ENCODE measurements at places on chromosomes 2 and 18.

DNA sequence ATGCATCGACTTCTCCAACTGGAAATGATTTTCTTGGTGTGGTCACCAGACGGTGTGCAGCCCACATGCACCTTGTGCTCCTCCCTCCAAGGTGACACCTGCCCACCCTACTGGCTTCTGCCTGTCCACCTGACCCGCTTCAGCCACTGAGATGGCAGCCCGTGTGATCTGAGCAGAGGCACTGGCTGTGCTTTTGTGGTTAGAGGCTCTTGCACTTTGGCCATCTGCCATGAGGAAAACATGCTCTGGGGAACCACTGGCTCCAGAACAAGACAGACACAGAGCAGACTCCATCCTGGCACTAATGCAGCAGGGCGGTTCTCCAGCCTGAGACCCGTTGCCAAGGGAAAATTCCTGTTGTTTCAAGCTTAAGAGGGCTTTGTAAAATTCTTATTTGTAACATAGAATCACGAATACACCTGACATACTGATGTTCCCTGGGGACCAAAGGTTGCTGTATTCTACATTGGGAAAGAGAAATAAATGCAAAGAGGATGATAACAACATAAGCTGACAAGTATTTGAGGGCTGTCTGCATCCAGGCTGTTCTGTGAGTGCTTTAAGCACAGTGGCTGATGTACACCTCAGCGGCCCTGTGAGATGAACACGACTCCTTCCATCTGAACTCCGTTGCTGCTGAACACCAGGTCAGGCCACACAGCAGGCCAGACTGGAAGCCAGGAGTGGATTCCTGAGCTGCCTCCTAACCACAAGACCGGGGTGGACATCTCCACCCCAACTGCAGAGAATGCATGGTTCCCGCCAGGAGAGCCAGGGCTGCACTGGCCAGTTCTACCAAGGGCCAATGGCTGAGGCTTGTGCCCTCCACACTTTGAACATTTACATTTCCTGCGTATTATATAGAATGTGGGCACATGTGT lies 820.4 kb downstream of the GALR1 start:
- no peak for DNase-seq

DNA sequence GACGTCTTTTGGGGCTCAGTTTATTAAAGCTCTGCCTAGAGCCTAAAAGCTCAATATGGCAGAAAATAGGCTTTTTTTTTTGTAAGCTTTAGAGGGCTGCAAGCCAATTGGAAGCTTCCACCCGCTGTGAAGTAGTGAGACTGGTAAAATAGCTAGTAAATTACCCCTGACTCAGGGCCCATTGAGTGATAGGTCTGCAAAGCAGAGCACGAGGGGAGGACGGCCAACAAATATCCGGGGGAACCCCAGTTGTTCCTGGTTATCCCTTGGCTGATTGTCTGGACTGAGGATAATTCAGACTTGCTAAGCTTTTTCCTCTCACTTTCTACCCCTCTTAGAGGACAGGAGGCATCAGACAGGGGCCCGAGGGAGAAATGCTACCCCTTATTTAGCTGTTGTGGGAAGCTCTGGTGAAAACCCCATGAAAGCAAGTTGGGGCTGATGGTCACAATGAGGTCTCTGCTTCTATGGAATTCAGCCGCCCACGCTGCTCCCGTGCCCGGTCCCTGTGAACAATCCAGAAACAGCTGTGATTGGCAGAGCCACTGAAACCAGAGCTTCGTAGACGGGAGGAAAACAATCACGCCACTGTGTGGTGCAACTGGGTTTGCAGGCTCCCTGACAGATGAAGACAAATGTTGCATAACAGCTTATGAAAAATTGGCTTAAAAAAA lies 141.9 kb upstream of the LGALSL start:
- no peak for DNase-seq

- no peak for DNase-seq
Measured at GRCh38 chr2:105384861-105385260, 14.0 kb downstream of the FHL2 start.

DNA sequence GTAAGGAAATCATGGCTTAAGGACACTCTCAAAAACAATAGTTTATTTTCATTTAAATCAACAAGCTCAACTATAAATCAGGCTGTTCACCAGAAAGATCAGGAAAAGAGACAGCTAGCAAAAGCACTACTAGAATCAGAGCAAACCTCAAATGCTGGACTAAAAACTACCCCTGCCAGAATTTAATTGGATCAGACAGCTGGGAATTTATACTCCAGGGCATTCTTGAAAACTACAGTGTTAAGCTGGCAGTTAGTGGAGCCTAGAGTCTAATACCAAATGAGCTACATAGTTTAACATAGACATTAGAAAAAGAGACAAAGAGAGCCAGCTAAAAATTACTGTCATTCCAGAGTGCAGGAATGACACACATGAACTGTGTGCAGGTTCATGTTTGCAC lies 1016.4 kb upstream of the CRIM1 start:
- DNase-seq = no peak

- DNase-seq = no peak
Measured at GRCh38 chr2:216083464-216084281, 2.0 kb downstream of the TMEM169 start.

GRCh38 chr2:233114421-233114861 lies 54.3 kb downstream of the INPP5D start:
- DNase-seq = no peak

- no peak for DNase-seq
Measured at GRCh38 chr2:103327386-103327785, 565.6 kb downstream of the TMEM182 start.

DNA sequence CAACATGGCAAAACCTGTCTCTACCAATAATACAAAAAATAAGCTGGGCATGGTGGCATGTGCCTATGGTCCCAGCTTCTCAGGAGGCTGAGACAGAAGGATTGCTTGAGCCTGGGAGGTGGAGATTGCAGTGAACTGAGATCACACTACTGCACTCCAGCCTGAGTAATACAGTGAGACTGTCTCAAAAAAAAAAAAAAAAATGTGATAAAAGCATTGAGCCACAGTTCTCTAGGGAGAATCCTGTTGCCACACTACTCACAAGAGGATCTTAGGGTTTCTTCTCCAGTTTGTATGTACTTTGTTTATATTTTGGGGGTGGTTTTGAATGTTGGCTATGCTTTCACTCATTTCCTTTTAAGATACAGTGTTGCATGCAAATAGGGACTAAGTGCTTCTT lies 62.0 kb downstream of the TMEM185B start:
- no peak for DNase-seq

DNA sequence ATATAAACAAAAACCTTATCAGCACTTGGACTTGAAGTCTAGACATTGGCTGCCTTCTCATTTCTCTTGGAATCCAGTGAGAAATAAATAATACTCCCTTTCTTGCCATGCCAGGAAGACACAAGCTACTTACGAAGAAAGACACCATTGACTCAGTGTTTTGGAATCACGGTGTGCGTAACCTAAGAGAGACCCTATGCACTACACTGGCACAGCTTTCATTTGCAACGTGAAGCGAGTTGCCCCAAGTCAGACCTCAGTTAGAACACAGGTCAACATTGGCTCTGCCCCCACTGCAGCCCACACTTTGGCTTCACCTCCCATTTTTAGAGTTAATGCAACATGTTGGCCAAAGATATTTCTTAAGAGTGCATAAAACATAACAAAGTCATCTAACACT lies 54.2 kb downstream of the PIEZO2 start:
- no peak for DNase-seq

- peak; percentile 24 for DNase-seq
Measured at GRCh38 chr18:35143622-35144596, 96.9 kb upstream of the ZNF397 start.

GRCh38 chr2:121076885-121077549 lies 208.0 kb downstream of the TFCP2L1 start:
- DNase-seq = peak; percentile 42

DNA sequence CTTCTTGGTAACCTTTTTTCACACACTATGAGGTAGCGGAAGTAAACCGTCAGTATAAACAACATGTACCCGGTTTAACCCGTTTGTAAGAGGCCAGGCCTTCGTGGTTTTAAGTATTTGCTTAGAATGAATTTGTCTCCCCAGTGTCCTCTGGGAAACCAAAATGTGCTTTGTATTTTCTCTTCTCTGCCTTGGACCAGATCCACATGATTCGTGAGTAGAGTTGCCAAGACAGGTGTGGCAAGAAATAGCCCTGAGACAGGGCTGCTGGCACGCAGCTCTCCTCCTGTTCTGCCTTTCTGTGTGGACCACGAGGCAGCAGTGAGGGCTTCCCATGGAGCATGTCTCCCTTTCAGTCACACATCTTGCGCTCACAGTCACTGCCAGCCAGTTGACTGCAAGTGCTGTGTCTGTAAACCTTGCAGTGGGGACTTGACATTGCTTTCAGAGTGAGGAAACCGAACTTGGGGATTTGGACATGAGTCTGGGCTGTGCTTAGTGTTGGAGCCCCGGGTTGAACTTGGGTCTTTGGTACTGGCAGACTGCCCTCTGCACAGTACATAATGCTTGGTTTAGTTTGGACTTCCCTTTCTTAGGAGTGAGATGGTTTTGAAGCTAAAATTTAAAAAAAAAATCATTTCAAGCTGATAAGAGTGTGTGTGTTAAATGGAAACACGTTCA lies 19.1 kb downstream of the BCL2L11 start:
- no peak for DNase-seq

GRCh38 chr2:191114403-191114886 lies 36.3 kb downstream of the STAT4 start:
- DNase-seq = no peak

DNA sequence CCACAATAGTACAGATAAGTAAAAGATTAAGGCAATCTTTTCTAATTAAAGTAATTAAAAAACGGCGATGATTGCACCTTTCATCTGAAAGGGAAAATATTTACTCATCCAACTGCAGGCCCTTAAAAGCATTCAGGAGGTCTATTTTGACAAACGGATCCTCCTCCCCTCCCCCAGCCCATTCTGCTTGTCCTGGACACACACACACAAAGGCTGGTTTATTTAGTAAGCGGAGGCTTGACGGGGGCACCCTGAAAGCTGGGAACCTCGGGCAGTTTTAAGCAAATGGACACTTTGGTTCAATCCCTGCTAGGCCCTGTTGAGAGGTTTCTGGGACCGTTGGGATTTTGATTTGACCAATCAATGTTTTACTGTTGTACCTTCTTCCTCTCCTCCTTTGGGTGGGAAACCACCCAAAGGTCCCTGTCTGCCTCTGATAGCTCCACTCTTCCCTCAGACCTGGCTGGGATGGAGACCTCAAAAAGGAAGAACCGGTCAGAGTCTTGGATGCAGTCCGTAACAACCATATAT lies 135.8 kb upstream of the HAAO start:
- no peak for DNase-seq

- DNase-seq = no peak
Measured at GRCh38 chr2:144229296-144229695, 290.6 kb downstream of the ZEB2 start.

DNA sequence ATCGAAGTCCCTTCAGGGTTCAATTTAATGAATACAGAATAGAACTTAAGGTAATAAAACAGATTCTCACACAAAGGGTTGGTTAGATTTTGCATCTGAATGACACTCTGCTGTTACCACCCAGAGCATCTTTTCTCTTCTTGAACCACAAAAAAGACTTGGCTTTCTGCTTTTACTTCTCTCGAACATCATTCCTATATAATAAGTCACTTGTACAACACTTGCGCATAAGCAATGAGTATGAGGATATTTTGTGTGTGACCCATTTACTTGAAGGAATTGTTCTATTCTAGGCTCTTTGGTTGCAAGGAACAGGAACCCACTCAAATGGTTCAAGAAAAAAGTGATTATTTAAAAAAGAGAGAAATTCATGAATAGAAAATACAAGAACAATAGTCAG lies 126.2 kb downstream of the NUP35 start:
- no peak for DNase-seq

- no peak for DNase-seq
Measured at GRCh38 chr18:52334896-52335295, 5.1 kb upstream of the DCC start.

DNA sequence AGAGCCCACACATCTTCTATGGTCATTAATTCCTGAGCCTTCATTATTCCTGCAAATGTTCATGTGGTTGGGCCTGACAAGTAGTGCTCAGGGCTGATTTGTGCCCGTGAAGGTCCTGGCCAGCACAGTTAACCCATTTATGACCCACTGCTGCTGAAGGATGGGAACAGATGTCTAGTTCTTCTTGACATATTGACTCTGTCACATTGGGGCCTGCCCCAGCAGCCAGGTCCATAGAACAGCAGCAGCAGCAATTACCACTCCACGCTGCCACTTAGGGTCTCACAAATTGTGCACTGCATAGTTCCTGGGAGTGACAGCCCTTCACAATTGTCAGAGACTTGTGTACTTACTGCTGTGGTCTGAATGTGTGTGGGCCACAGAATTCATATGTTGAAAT lies 442.3 kb upstream of the RGPD4 start:
- DNase-seq = no peak

DNA sequence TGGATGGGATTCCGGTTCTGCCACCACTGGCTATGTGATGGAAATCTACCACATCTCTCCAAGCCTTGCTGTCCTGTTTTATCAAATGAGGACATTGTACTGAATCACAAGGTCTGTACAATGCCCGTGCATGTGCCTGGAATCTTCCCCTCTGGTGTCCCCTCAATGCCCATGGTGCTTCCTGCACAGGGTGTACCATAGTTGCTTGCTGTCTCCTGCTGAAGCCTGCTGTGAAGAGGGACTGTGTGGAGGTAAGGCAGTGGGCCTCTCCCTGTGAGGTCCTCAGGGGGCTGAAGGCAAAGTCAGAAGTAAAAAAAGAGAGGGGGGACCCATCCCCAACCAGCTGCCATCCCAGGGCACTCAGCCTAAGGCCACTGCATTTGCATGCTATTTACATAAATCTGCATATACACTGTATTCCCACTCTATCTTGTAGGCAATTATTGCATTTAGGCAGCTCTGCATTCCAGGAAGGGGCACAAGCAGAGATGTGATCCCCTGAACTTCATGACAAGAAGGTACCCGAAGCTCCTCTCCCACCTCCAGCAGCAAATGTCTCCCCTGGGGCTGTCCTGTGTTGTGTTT lies 9.1 kb upstream of the STEAP3 start:
- DNase-seq = no peak

DNA sequence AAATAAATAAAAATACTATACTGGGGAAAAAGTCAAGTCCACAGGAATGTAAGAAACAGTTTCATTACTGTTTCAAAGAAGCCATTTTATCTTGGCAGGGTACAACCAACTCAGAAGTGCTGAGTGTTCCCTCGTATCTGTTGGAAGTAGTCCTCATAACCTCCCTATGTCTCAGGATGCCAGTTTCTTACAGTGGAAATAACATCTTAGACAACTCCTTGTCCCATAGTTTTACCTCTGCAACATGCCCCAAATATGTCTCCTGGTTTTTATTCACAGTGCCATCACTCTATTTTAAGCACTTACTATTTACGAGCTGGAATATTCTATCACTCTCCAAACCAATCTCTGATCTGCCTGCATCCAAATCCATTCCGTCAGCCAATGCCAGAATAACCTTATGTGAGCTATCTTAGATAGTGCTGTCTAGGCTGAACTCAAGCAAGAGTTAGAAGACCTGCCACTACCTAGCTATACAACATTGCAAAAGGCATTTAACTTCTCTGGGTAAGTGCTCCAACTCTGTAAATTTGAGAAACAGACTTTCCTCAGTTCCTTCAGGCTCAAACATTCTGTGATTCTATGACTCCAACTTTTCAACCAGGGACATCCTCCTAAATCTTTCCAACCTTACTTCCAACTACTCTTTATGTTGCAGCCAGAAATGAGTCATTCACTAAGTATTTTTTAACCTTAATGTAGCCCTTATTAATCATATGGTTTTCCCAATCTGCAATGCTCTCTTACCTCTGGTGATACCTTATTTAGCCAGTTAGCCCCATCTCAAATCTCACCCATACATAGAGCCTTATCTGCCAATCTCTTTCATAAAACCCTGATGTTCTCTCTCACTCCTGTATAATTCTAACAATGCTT lies 66.7 kb downstream of the RTN4 start:
- no peak for DNase-seq

All from stimulated activated CD4-positive, alpha-beta T cell treated with anti-CD3 and anti-CD28 coated beads, Interleukin-4, amount 100 ng/mL, for 4 hours (primary cell).